HT-29 (cell line): ENCODE measurements at places on chromosomes 6 and 20. TPM values are rescaled to one million over a fixed set of nuclear protein-coding genes. Genes with fewer than 3 reads are reported as not detected.

- DNase-seq, result no peak
These were observed at the start of gene PTPRT for GRCh38 chr20:43189554-43190331. TSS of gene PTPRT (minus strand) at chr20:43189906. CDS start at chr20:43189733, 173 bp downstream.

GRCh38 chr20:3193806-3194616, 10.5 kb downstream of the DDRGK1 start:
- no peak for DNase-seq

GRCh38 chr6:87378947-87379346, 28.8 kb upstream of the CFAP206 start:
- no peak for DNase-seq

DNA sequence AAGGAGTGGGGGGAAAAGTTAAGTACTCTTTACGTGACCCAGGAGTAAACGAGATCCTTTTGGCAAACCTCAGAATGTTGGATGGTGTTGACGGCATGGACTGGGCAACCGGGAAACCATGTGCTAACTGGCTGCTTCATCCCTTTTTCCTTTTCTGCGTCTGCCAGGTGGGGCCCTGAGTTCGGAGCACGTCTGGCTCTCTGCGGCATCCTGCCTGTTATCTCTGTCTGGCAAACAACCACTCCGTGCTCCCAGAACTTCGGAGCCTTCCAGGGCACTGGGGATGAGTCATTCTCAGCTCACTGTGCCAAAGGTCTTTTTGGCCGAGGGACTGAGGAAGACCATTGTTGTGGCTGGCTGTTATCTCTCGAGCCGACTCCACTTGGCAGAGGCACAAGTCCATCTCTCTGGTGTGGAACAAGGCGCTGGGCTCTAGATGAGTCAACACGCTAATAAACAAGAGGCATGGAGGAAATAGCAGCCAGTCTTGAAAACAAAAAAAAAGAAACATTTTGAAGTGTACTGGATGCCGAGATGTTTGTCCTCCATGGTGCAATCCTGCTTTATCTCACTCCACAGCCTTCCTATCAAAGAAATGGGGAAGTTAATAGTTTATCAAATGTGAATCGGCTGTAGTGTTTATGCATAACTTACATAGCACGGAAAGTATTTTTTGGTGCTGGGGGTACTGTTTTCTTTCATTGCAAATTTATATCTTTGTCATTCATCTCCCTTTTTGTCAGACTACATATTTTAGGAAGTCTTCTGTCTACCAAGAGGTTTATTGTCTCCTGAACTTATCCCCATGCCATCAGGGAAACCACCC, 64.6 kb upstream of the TXNDC5 start:
- DNase-seq, result peak; percentile 93

MROH8 gene
- total RNA-seq, result 0.55 TPM in 1 of 2 replicates, not detected in the other

GRCh38 chr20:3047486-3048419, 1.9 kb downstream of the MRPS26 start:
- DNase-seq, result no peak

CRISP3 gene
- total RNA-seq, result not detected in 2 replicates

GRCh38 chr20:31770243-31770642, 31.2 kb downstream of the TPX2 start:
- DNase-seq, result no peak

DNA sequence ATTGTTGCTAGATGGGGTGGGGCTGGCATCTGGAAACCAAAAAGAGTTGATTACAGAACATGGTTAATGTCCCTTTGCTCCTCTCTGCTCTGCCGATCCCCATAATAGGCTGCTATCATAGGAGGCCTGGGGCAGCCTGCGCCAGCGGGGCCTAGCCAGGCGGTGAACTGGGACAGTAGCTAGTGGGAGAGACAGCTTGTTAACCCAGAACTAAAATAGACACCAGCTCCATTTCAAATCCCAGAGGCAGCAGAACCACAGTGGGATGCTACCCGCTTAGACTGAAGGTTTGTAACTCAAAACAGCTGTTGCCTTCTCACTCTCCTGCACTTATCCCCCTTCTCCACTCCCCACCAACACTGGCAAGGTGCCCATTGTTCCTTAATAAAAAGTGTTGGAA, 98.5 kb downstream of the SSR1 start:
- DNase-seq, result no peak

DTD1 gene
- 48.0 and 50.0 TPM in 2 replicates for total RNA-seq

DNA sequence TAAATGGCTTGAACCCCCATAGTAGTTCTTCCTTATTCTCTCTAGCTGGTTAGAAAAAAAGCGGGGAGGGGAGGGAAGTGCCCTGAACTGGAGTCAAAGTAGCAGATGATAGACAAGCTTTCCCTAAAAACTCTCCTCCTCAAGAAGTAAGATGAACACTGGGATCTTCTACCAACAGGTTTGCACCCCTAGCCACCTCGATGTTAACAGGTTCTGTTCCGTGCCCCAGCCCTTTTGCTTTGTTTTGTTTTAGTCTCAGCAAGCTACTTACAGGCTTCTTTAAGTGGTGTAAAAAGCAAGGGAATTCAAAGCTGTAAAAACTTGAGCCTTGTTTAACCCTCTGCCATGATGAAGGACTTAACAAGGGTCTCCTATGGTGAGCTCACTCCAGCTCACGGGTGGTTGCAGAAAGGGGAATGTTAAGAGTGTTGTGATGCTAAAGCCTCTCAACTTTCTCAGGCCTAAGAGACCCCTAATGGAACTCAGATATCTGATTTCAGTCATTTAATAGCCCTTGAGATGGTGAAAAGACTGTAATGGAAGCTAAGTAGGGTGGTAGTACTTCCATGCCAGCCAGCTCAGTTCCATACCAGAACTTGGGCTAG, 106.0 kb downstream of the FOXO3 start:
- no peak for DNase-seq

- DNase-seq, result no peak
These were observed 813.0 kb downstream of the DHX35 start for GRCh38 chr20:39775110-39775509.

GRCh38 chr20:25706793-25707192, 10.1 kb upstream of the ZNF337 start:
- no peak for DNase-seq
